ENCODE measurements at places on chromosomes 16 and 17.

DNA sequence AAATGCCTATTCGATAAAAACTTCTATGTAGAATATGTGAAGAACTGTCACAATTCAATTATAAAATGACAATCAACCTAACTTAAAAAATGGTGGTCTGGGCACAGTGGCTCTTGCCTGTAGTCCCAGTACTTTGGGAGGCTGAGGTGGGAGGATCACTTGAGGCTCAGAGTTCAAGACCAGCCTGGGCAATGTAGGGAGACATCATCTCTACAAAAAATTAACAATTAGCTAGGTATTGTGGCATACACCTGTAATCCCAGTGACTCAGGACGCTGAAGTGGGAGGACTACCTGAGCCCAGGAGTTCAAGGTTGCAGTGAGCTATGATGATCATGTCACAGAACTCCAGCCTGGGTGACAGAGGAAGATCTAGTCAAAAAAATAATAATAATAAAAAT lies 18.6 kb upstream of the METTL9 start:
- no peak for DNase-seq

- no peak for DNase-seq
These were observed 113.3 kb downstream of the VPS53 start for GRCh38 chr17:601244-601925.

GRCh38 chr16:69040144-69040909 lies 65.1 kb upstream of the HAS3 start:
- no peak for DNase-seq

DNA sequence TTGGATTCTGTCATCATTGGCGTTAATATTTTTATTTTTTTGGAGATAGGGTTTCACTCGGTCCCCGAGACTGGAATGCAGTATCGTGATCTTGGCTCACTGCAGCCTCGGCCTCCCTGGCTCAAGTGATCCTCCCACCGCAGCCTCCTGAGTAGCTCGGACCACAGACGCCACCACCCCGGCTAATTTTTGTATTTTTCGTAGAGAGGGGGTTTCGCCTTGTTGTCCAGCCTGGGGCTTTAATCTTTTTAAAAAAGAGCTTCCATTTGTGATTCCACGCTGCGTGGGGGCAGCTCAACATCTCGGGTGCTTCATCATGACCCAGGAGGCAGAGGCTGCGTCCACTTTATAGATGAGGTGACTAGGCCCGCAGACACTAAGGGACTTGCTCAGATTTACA lies 1.5 kb downstream of the BANP start:
- DNase-seq: no peak

DNA sequence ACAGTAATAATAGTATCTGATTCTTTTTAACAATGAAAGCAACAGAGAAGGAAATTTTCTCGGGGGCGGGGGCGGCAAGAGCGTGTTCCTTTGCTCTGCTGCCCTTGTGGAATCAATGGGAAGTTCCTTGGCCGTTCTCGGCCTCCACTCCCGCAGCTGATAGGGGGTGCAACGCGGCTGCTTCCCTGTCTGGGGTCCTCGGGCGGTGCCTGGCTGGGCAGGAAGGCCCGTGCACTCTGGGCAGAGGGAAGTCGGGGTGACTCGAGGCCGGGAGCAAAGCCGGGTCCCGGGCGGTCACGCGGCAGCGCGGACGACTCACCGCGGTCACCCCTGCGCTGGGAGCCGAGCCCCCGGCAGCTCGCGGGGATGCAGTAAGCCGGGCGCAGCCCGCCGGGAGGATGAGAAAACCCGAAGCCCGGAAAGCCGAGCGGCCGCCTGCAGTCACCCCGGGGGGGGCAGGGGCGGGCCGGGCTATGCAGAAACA lies 2.5 kb downstream of the TUBB3 start:
- no peak for DNase-seq

- DNase-seq: no peak
These were observed 33.1 kb upstream of the PITPNM3 start for GRCh38 chr17:6589266-6589946.

DNA sequence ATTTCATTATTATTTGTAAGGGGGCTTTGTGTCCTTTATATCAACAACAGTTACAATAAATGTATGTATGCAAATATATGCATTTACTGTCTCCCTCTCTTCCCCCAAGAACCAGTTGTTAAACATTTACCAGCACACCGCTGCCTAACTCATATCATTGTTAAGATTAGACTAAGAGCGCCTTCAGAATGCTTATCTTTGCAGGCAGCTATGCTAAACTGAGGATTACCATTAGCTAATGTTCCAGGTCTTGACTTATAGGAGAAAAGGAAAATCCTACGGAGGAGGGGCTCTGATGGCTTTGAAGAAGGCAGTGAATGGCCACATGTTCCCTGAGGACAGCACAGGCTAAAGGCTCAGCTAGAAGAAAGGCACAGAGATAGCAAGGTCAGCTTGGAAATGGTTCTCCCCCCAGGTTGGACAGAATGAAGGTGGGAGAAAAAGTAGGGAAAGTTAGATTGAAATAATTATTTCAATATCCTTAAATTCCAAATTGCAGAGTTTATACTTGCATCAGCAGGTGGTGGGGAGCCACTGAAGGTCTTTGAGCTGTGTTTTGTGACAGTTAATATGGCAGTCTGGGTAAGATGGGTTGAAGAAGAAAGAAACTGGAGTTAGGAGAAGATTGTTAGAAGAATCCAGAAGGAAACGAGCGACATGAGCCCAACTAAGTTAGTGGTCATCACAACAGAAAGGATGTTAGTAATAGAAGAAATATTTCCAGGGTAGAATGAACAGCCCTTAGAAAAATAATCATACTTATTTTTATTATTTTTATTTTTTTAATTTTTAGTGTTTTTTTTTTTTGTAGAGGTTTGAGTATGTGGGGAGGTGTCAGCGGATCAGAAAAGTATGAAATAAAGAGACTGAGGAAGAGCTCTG lies 87.0 kb upstream of the MAF start:
- DNase-seq: no peak

- no peak for DNase-seq
These were observed 14.9 kb downstream of the CA4 start for GRCh38 chr17:60164697-60165096.

GRCh38 chr17:40900809-40901356 lies 15.8 kb upstream of the KRT20 start:
- no peak for DNase-seq

GRCh38 chr16:14315683-14316320 lies 244.7 kb downstream of the MRTFB start:
- no peak for DNase-seq

DNA sequence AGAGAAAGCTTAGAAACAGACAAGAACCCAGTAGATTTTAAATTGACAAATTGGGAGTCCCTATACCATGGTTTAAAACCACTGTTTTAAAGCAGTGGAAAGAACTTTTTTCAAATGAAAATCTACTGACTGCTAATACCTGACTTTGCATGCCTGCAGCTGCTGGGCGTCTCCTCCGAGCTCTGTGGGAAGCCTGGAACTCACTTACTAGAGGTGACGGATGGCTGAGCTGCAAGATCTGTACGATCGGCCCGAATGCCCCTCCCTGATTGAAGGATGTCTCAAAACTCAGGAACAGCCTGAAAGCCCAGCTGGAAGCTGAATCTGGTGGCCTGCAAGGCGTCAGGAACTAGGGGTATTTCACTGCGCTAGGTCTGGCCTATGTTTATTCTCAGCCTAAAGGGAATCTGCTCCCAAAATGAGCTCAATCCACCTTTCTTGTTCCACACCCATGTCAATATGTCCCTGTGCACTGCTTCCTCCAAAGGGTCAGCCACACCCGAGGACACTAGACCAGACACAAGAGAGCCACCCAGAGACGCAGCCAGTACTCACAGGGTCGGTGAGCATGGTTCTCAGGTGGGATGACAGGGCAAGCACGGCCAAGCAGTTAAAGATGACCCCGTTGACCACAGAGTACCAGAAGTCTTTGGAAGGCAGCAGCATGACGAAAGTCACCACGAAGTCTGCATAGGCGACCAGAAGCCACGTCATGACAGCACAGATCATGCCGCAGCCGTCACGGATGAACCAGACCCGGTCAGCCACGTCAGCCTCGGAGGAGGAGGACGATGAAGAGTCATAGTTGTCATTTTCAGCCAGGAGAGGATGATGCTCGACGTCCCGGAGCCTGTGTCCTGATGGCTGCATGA lies 21.4 kb downstream of the ZDHHC7 start:
- no peak for DNase-seq

GRCh38 chr17:76005263-76006149 lies 4.9 kb downstream of the CDK3 start:
- peak; percentile 64 for DNase-seq

DNA sequence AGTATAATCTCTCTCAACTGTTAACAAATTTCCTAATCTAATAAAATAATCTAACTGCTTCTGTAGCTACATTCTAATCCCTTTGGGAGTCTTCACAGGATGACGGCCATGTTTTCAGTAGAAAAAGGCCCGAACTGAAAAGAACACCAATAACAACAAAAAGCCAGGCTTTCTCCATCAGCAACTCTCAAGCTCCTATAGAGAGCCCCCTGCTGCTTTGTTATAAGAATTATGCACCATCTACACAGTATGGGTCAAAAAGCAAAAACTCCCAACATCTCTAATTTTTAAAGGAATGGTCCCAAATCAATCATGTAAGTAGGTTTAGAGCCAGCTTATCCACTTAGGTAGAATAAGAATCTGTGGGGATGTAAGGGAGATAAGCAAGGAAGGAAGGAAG lies 163.6 kb upstream of the C17orf78 start:
- DNase-seq: no peak

- no peak for DNase-seq
These were observed 133.3 kb downstream of the ABCC12 start for GRCh38 chr16:48022496-48022895.

GRCh38 chr16:86991679-86992078 lies 325.5 kb downstream of the C16orf95 start:
- no peak for DNase-seq

DNA sequence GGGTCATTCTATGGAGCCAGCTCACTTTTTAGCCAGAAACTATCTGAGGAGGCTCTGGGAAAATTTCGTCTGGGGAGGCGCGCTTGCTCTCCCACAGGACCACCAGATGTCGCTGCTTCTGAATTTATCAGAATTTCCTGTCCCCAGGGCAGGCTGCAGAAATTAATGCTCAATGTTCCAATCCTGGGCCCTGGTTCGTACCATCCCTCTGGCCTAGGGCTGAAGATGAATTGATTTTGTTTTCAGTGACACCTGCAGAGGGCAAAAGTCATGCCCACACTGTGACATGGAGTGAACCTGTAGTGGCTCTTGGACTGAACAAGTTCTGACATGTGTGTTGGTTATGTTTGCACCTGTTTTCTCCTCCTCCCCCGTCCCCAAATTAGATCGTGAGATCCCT lies 482.6 kb downstream of the NPIPA7 start:
- peak; percentile 23 for DNase-seq

GRCh38 chr17:19346351-19347255 lies 15.9 kb downstream of the B9D1 start:
- DNase-seq: no peak

GRCh38 chr17:82414548-82415281 lies 3.4 kb upstream of the HEXD start:
- DNase-seq: peak; percentile 60

DNA sequence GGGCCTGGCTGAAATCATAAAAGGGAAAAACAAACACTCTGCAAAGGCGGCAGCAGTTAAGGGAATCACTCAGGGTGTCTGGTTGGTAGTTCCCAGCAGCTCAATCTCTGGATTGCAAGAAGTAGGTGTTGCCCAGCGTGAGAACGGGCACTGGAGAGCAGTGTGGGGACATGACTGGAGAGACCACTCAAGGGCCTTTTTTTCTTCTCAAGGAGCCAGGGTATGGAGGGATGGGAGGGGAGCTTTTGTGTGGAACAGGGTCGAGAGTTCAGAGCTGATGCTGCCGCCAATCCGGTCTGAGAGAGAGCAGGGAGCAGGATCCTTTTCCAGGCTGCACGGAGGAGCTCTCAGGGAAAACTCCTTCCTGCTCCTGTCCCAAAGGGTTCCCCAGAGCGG lies 15.2 kb downstream of the SCNN1B start:
- DNase-seq: no peak

GRCh38 chr17:21453144-21453898 lies 77.2 kb downstream of the KCNJ12 start:
- no peak for DNase-seq

DNA sequence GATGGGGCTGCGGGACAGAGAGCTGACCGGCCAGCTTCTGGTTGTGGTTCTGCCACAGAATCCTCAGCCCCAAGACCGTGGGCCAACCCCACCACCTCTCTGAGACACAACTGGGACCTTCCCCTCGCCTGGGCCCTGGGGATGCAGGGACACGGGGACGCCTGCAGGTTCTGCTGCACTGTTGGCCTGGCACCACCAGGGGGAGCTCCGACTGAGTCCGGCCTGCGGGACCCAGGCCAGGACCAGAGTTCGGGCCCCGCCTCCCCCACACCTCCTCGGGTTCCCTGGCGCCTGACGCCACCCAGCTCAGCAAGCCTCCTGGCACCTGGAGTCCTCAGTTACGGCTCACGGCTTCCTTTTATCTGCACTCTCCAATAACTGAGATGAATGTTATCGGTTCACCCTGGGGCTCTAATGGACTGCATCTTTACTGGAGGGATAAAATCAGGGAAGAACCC lies 27.3 kb downstream of the TBC1D16 start:
- peak; percentile 50 for DNase-seq

DNA sequence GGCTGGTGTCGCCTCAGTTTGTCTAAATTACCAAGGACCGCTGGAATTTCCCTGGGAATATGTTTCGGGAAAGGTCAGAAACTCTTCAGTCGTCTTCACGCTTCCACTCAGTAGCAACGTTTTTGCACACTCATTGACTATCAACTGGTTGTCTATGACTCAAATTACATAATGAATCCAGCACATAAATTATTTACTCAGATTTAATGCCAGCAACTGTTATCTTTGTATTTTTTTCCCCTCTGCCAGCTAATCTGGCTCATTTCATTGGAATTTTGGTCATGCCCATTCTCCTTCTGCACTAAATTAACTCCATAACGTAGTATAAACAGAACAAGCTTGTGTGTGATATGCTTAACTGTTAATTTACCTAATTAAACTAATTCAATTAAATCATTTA lies 372.7 kb upstream of the ZFHX3 start:
- DNase-seq: no peak

GRCh38 chr17:38628441-38628840 lies 22.7 kb upstream of the SRCIN1 start:
- DNase-seq: no peak

DNA sequence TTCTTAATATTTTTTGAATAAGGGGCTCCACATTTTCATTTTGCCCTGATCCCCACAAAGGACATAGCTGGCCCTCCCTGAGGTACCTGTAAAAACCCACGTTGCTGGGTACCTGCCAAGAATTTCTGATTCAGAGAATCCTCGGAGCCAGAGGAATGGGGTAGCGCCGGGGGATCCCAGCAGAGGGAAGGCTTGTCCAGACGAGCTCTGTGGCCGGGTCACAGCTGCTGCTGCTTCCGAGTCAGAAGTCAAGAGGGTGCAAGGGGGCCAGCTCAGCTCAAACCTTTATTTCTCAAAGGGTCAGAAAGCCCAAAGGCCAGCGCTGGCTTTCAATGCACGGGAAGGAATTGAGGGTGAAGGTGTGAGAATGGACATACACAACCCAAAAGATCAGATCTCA lies 68.9 kb upstream of the SDK2 start:
- no peak for DNase-seq

- DNase-seq: no peak
These were observed 122.2 kb downstream of the CCDC182 start for GRCh38 chr17:57622683-57623433.

GRCh38 chr17:77959126-77959925 lies 823 bp downstream of the TNRC6C start:
- DNase-seq: no peak

- no peak for DNase-seq
These were observed 23.1 kb upstream of the DHRS13 start for GRCh38 chr17:28925912-28926365.

- no peak for DNase-seq
These were observed 36.2 kb downstream of the NDE1 start for GRCh38 chr16:15686287-15686686.

- no peak for DNase-seq
These were observed 18.5 kb upstream of the USP22 start for GRCh38 chr17:21061158-21061835.

Data from stimulated activated CD4-positive, alpha-beta T cell treated with anti-CD3 and anti-CD28 coated beads, Interleukin-1b, Interleukin-23, amount 100 ng/mL, for 1 hour (primary cell).